Kidney (tissue), 22 donors: ENCODE measurements at places on chromosomes 2 and 18. TPM values are rescaled to one million over a fixed set of nuclear protein-coding genes. Genes with fewer than 3 reads are reported as not detected.
A peak's percentile ranks its signal among the peaks of the same experiment; 100 is the strongest.

Gene KCTD1
- polyA plus RNA-seq, result 48.5 TPM

Gene POTEC
- polyA plus RNA-seq, result not detected

Gene GALNT3
- 8.8 TPM for polyA plus RNA-seq

Gene PROKR1
- not detected for polyA plus RNA-seq

Gene CD8A
- polyA plus RNA-seq, result 0.65 TPM

Gene PFN4
- polyA plus RNA-seq, result 2.1 TPM

DNA sequence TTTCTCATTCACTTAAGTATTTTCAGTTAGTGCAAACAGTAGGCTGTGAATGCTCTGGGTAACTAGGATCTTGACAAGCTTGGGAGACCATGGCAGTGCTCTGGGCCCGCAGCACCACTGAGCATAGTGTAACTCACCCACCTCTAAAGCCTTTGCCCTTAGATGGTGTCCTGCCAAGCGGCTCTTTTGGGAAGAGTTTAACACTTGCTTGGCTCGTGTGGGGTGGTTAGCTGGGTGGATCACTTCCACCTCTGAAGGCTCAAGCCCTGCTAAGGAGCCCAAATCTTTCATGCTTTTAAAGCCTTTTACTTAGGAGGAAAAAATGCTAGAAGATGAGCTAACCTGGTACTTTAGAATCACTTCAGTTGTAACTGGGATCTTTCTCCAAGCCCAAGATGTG, 33.9 kb downstream of the PTPN18 start:
- DNase-seq, result no peak

GRCh38 chr18:79681484-79682387, 2.1 kb downstream of the CTDP1 start:
- no peak for DNase-seq

GRCh38 chr18:23943903-23944624, 70.5 kb upstream of the TTC39C start:
- no peak for DNase-seq

DNA sequence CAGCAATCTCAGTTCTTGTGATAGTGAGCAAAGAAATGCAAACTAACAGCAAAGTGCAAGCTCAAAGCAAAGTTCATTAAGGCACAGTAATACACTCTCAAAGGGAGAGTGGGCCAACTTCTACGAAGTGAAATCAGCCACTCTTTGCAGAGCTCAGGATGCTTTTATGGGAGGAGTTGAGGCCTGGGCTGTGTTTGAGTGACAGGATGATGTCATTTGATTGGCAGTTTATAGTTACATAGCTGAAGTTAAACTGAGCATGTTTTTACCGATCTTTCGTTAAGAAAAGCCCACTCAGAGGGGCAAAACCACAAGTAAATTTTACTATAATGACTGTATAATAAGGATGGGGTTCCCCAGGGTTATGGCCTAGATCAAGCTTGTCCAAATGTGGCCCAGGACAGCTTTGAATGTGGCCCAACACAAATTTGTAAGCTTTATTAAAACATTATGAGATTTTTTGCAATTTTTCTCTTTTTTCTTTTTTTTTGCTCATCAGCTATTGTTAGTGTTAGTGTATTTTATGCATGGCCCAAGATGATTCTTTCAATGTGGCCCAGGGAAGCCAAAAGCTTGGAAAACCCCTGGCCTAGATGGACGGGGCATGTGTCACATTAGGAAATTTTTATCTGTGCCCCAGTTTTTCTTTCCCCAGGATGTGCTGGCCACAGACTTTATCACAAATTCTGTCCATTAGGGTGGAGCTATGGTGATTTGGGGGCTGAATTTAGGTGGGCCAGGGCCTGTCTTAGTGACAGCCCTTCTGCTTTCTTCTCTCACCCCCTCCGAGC, 8.3 kb upstream of the DNAH7 start:
- no peak for DNase-seq

GRCh38 chr18:27075828-27076227, 109.3 kb downstream of the CHST9 start:
- DNase-seq, result peak; percentile 84
